NCI-H1694 (cell line): ENCODE measurements at places on chromosomes 6 and 20.

DNA sequence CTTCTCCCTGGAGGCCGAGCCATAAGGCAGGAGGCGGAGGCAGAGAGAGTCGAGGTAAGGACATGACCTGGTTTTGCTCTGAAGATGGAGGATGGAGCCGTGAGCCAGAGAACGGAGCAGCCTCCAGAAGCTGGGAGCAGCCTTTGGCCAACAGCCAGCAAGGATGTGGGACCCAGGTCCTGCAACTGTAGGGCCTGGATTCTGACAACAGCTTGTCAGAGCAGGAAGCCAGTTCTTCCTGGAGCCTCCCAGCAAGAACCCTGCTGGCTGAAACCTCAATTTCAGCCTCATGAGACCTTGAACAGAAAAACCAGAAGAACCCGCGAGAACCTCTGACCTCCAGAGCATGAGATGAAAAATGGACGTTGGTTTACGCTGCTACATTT, 13.4 kb upstream of the MRGBP start:
- DNase-seq, result no peak

DNA sequence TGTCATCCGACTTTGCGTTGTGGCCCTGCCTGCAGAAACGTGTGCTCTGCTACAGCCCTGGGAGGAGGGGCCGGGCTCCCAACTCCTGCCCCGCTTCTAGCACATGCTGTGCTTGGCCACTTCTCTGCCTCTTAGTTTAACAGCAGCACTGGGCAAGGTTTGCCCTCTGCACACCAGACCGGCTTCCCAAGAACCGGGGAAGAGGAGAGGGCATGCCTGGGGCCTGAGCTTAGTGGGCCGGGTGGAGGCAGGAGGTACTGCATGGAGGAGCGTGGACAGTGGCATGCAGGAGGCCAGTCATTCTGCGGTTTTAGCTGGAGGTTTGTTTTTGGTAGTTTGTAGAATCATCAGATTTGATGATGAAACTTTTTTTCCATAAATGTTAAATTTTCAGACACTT, 45.5 kb downstream of the CEP43 start:
- no peak for DNase-seq

DNA sequence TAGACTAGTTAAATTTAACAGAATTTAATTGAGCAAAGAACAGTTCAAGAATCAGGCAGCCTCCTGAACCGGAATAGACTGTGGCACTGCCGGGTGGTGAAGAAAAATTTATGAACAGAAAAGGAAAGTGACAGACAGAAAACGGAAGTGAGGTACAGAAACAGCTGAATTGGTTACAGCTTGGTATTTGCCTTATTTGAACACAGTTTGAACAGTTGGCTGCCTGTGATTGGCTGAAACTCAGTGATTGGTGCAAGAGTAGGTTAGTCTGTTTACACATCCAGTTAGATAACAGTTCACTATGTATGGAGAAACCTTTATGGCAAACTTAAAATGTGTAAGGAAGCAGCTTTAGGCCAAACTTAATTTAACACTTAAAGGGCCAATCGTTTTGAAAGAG, 116.0 kb upstream of the CITED2 start:
- DNase-seq, result no peak

GRCh38 chr6:15259766-15260098, 13.9 kb downstream of the JARID2 start:
- no peak for DNase-seq

DNA sequence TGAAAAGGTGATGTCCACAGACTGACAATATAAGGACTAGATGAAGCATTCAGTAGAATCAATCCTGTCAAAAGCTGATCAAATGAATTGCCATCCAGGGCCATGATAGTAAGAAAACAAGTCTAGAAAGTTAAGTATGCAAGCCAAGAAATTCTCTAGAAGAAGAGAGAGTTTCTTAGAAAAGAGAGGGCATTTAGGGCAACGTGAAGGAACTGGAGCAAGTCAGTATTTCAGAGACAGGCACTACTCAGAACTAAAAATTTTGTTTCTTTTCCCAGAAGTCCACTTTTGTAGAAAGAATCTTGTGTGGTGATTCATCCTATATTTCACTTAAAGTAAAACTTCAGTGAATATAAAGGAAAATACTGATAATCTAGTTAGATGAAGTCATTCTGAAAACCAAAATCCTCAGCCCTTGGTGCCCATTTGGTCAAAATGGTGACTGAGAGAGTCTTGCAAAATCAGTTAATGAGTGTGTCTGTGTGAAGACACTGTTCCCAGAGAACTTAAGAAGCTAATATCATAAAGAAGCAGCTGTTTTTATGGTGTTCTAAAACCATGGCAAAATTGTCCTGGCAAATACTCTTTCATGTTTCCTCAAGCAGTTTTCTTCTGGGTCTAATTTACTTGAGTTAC, 82.2 kb downstream of the COL19A1 start:
- no peak for DNase-seq

DNA sequence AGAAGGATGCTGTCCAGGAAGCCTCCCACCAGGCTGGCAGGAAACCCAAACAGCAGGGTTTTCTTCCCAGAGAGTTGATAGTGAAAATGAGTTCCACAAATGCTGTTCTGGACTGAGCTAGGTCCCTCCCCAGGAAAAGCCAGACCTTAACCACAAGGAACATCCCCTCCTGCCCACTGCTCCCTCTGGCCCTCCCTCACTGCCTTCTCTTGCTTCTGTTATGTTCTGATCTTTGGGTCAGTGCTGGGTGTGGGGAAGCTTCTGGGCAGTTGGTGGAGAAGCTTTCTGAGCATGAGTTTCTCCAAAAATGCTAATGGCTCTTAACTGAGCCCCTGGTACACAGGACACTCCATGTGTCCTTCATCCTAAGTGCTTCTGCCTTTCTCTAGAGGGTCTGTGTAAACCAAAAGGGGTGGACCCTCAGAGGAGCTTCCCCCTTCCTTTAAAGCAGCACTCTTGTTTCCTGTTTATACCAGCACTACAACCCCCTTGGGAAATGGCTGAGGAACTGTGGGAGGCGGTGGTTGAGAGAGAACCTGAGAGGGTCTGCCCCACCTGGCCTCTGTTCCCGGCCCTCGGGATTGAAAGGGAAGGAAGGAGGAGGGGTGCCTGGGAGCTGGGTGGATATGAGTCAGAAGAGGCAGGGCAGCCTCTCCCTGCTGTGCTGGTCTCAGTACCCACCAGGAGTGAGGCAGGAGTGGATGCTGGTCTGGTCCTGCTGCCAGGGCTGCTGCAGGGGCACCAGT, 42.0 kb downstream of the CDS2 start:
- DNase-seq, result no peak

- no peak for DNase-seq
These were observed 16.7 kb downstream of the BTN2A1 start for GRCh38 chr6:26474439-26474881.

DNA sequence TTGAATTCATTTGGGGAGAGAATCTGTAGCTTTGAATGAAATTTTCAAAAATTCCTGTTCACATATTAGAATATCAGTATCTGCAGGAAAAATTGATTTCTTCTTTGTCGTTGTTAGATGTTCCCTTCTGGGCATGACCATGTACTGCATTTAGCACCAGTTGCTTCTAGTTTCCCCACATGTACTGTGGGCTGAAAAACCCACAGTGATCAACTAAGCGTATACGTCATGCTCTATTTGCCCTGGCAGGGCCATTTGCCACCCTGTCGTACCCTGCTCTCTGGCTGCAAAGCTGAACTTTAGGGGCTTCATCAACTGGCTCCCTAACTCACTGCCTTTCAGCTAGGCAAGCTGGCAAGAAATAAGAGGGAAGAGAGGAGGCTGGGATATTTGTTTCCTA, 340.7 kb upstream of the TSHZ2 start:
- no peak for DNase-seq

DNA sequence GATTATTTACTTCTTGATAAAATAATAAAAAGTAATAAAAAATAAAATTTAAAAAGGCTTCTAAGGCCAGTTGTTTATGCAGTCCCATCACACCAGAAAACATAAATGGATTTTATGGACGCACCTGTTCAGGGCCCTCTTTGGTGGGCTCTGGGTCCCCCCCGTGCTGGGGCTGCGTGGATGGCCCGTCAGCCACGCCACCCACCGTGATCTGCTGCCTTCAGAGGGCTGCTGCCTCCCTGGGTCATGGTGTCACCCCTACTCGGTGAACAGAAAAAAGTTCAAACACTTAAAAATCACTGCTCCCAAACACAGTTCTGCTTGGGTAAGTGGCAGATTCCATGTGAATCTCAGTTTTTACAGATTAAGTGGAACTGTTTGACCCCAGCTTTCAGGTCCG, 447.6 kb upstream of the AGPAT4 start:
- DNase-seq, result no peak

GRCh38 chr6:8337147-8337546, 98.2 kb downstream of the SLC35B3 start:
- no peak for DNase-seq

- DNase-seq, result no peak
These were observed 205.3 kb downstream of the TENT5A start for GRCh38 chr6:81547149-81547548.

GRCh38 chr20:32470025-32470861, 112.1 kb downstream of the ASXL1 start:
- no peak for DNase-seq

GRCh38 chr20:36653456-36653855, 7.5 kb upstream of the SLA2 start:
- no peak for DNase-seq

DNA sequence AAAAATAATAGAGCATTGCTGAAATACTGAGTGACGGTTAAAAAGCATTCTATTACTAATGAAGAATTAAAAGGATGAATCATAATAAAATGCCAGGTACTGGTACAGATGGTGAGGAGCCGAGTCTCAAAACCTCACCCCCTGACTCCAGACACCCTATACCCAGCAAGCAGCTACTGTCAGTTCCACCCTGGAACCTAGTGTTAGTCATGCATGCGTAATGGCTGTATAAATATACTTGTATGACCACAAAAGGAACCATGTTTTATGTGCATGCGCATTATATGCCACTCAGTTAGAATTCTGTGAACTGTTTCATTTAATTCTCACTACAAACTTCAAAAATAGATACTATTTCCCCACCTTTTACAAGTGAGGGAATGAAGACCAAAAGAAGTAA, 568.7 kb upstream of the RNF217 start:
- DNase-seq, result no peak

DNA sequence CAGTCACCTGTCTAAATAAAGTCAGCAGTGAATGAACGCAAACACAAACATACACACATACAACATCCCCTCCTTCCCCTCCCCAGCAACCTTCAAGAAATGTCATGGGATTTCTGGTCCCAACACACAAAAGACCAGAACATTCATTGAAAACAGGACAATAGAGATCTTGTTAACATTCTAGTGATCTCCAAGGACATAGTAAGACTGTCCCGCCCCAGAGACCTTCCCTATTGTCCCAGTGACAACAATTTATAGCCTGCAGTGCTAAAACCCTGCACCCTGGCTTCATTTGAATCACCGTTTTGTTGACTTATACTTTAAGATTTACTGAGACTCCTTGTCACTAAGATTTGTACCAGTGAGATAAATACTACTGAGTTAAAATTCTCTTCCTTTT, 143.9 kb upstream of the NOX3 start:
- no peak for DNase-seq

- no peak for DNase-seq
These were observed 13.4 kb downstream of the UST start for GRCh38 chr6:148760258-148760534.

DNA sequence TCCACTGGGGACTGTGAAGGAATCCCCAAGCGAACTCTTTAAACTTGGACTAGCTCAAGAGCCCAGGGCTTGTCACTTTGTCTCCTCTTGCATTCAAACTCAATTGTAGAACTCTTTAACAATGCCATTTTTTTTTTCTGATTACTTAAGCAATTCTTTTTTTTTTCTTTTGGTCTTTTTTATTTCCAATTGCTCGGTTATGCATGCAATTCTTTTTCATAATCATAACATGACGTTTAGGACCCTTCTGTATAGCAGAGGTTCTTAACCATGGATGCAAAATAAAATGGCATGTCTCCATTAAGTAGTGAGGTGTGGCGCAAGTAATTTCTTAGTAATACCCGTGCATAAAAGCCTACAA, 466 bp upstream of the BFSP1 start:
- DNase-seq, result peak; percentile 6

GRCh38 chr6:138806889-138807288, 11.0 kb downstream of the ECT2L start:
- no peak for DNase-seq

DNA sequence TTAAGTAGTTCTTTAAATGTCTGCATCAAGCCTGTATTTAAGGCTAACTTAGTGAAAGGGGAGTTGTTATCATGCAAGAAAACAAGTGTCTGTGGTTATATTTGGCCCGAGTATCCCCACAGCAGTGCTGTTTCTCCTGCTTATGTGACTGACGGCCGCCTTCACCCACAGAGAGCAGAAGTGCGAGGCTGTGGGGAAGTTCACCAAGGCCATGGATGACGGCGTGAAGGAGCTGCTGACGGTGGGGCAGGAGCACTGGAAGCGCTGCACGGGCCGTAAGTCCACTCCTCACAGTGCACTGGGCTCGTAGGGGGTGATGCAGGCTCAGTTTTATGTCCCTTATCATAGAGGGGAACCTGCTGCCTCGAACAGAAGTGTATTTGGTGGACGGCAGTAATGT, 53.2 kb upstream of the SYNJ2 start:
- no peak for DNase-seq

- DNase-seq, result no peak
These were observed 282.2 kb downstream of the PTPRK start for GRCh38 chr6:128238225-128238624.

DNA sequence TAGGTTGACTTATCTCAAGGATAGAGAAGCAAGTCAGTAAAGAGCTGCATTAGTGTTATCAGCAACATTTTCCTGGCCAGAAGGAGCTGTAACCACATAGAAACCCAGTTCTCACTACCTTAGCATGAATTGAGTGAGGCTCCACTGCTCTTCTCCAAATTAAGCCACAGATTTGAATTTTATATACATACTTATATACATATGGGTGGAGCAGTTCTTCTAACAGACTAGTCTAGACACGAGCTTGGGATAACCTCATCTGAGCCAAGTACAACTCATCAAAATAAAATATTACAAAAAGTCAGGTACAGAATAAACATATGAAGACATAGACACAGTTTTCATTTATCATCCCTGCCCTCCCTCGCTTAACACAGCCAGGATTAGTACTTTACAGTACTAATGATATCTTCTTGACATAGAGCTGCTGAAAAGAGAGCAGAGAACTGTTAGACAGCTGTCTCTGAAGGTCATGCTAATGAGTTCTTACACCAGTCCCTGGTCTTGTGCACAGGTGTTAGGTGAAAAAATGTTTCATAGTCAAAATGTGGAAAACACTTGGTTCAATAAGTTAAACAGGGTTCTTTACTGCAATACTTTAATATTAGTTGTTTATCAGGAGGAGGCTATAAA, 147.4 kb upstream of the HTR1E start:
- DNase-seq, result no peak

- DNase-seq, result no peak
These were observed 6.5 kb upstream of the USP45 start for GRCh38 chr6:99521633-99522151.

GRCh38 chr6:66226109-66226508, 519.1 kb upstream of the EYS start:
- DNase-seq, result peak; percentile 86

- no peak for DNase-seq
These were observed 14.9 kb upstream of the KCNB1 start for GRCh38 chr20:49497398-49497669.
